T-helper 1 cell (primary cell): ENCODE measurements at places on chromosomes 6 and 20.
A peak's percentile ranks its signal among the peaks of the same experiment; 100 is the strongest.

- no peak for DNase-seq
These were observed 5.2 kb upstream of the TP53RK start for GRCh38 chr20:46694484-46694883.

GRCh38 chr6:44789061-44789460 lies 401.6 kb downstream of the CDC5L start:
- no peak for DNase-seq

GRCh38 chr20:24469894-24470745 lies 691 bp downstream of the SYNDIG1 start:
- DNase-seq, result no peak

GRCh38 chr6:26387565-26387964 lies 4.7 kb downstream of the BTN2A2 start:
- no peak for DNase-seq

GRCh38 chr6:132122871-132123270 lies 171.7 kb upstream of the CCN2 start:
- DNase-seq, result no peak

GRCh38 chr20:40314278-40314677 lies 374.8 kb downstream of the MAFB start:
- DNase-seq, result no peak

GRCh38 chr6:105270511-105270910 lies 90.7 kb upstream of the POPDC3 start:
- no peak for DNase-seq

DNA sequence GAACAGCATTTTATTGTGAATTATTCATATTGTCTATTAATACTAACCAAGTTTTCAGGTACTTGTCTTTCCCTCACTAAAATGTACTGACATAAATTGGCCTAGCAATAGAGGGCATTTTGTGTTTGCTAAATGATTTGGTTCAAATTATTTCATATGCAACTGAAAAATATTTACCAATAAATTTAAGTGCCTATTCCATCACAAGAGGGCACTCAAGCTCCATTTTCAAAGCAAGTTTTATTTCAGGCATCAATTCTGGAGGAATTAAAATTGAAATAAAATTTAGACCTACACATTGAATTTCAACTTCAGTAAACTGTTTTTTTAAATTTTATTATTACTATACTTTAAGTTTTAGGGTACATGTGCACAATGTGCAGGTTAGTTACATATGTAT lies 114.3 kb upstream of the SYNCRIP start:
- DNase-seq, result no peak

GRCh38 chr20:14775778-14776177 lies 438.4 kb upstream of the FLRT3 start:
- no peak for DNase-seq

- no peak for DNase-seq
These were observed 63.3 kb upstream of the PTGIS start for GRCh38 chr20:49631061-49631716.

DNA sequence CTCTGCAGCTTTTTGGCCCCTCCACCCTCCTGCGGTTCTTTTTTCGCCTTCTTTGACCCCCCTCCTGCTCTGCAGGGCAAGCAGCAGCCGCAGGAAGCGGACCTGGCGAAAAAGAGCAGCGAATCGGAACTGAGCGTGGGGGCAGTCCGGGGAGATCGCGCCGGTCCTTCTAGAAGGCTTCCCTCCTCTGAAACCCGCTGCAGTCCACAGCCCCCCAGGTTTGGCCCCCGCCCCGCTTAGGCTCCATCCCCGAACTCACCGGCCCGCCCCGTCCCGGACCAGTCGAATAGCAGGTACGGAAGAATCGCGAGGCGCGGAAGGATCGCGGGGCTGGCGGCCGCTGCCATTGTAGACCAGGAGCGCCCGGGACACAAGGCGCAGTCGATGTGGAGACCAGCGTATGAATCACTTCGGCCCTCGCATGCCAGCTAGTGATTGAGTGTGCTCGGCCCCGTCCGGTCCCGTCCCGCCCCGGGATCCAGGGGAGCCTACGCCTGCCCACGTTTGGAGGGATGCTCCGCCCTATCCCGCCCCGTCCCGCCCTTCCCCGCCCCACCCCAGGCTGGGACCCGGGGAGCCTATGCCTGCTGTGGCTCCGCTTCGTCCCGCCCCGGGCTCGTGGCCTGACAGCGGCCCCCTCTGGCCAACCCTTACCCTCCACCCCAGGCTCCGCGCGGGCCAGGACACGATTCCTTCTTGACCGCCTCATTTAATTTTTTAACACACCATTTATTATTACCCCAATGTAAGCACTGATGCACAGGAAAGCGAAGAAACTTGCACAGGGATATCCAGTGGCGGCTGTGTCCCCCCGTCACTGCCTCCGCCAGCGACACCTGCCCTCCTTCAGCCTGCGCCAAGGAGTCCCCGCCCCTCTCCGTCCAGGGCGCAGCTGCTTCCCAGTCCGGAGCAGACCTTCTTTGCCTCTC lies at the start of gene ULBP3:
ULBP3 (minus strand) TSS at position 402 of the 929 bp plus-strand sequence; CDS start at position 347, 55 bp downstream.
- peak; percentile 52 for DNase-seq

- no peak for DNase-seq
These were observed 297.7 kb downstream of the CDC5L start for GRCh38 chr6:44685213-44685612.

DNA sequence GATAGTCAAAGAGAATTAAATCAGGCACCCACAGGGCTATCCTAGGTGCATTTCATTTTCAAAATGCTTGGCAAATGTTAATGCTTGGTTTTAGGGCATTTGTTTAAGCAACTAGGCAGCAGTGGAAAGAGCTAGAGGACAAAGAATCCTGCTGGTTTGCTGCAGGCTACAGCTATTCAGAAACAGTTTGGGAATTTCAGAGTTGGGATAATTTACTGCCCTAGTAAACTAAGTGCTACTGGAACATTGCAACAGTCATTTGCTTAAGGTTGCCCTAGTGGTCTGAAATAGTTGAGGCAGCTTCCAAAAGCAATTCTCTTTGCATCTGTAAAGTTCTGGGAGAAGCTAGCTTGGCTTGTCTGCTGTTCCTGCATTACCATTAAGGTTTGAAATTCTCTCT lies 312.7 kb downstream of the LAMA2 start:
- DNase-seq, result no peak

GRCh38 chr6:36227379-36228228 lies 31.1 kb downstream of the BRPF3 start:
- no peak for DNase-seq

- DNase-seq, result no peak
These were observed 18.3 kb downstream of the DSP start for GRCh38 chr6:7559651-7560385.

- DNase-seq, result no peak
These were observed 744.2 kb downstream of the MAFB start for GRCh38 chr20:39944861-39945260.

GRCh38 chr6:46059608-46060007 lies 43.9 kb upstream of the CLIC5 start:
- DNase-seq, result no peak

GRCh38 chr6:160998766-160999165 lies 7.2 kb downstream of the MAP3K4 start:
- no peak for DNase-seq

- no peak for DNase-seq
These were observed 208.3 kb downstream of the LY86 start for GRCh38 chr6:6796818-6797217.

DNA sequence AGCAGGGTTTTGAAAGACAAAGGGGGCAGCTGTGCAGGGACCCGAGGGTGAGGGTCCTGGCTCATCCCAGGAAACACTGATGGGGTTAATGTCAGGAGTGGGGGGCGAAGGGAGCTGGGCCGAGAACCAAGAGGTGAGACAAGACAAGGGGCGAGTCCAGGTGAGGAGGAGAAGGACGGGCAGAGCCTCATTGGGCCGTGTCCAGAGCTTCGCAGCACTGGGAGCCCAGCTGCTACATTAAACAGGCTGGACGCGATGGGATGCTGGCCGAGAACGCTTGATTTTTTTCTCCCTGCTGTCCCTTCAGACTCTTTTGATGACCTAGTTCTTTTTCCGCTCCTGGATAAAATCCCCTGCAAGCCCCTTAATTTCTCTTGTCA lies 172.8 kb upstream of the SNX9 start:
- DNase-seq, result no peak

DNA sequence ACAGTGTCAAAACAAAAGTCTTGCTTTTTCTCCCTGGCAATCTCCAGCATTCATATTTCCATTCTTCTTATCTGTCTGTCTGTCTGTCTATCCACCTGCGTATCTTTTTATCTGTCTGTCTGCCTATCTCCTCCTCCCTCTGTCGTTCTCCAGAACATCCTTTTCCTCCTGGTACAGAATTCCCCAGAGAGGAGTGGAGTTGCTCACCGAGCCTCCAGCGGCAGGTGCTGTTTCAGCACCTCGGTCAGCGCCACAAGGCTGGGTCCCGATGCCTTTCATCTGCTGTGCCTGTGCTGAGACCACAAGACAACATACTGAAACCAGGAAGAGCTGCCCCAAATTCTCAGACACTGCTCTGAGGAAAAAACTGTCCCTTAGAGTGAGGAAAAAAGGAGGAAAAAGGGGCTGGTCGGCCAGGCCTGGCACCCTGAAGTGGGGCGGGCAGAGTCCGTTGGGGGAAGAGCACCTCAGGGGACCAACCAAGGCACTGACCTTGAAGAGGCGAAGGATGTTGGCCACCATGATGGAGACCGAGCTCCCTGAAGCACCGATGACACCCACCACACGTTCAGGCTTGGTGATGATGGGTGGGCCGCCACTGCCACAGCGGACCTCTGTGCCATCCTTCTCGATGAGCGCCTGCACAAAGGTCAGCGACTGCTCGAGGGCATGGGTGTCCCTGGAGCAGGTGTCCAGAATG lies 13.3 kb downstream of the GRM4 start:
- no peak for DNase-seq

DNA sequence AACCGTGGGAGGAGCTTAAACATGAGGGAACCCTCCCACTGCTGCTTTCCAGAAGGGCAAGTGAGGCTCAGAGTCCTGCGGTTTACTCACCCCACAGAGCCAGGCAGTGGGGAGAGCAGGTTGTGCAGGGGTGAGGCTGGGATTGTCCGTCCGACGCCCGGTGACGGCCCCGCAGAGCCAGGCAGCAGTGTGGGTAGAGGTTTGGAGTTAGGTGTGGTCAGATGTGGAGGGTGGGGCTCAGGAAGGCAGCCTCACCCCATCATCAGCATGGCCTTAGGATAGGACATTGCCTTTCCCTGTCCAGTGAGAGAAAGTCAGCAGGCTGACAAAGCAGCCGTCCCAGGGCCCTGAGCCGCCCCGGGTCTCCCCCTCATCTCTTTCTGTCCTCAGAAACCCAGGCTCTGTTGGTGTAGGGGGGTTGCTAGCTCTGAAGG lies 234.6 kb downstream of the DLL1 start:
- no peak for DNase-seq
